Activated CD4-positive, alpha-beta T cell treated with anti-CD3 and anti-CD28 coated beads, Interleukin-2, amount 10 ng/mL, durations not matched to agents 24 days and 14 days (primary cell): ENCODE measurements at places on chromosomes 2 and 18. TPM values are rescaled to one million over a fixed set of nuclear protein-coding genes. Genes with fewer than 3 reads are reported as not detected.

SIX3 gene
- not detected in 2 replicates for total RNA-seq

DNA sequence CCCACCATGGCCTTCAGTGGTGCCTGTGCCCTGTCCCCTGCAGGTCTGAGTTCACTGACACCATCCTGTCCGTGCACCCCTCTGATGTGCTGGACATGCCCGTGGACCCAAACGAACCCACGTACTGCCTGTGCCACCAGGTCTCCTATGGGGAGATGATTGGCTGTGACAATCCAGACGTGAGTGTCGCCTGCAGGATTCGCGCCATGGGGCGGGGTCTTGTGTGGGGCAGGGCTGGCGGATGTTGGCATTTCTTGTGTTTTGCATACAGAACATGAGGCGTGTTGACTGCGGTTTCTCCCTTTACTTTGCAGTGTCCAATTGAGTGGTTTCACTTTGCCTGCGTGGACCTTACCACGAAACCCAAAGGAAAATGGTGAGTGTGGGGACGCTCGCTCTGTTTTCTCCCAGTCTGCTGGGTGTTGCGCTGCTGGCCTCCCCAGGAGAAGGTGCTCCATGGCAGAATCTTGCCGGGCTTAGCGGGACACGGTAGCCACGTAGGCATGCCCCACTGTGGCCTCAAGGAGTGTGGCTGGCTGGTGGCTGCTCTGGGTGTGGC, 11.5 kb upstream of the D2HGDH start:
- DNase-seq, result peak; percentile 51

DNA sequence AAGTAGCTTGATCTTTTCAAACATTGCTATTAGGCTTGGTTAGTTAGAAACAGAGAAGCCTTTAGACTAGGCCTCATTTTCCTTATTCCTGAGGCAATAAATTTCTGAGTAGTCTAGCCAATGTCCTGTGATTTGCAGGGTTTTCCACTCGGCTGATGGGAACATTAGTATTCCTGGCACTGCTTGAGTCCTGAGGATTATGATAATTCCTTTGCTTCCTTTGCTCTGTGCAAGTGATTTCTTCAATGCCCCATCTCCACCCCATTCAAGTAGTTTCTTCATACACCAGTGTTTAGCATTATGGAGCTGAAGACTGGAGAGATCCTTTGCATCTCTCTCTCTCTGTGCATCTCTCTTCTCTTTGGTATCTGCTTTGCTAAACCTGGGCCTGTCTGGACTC, 14.3 kb upstream of the SLC4A10 start:
- DNase-seq, result no peak

DNA sequence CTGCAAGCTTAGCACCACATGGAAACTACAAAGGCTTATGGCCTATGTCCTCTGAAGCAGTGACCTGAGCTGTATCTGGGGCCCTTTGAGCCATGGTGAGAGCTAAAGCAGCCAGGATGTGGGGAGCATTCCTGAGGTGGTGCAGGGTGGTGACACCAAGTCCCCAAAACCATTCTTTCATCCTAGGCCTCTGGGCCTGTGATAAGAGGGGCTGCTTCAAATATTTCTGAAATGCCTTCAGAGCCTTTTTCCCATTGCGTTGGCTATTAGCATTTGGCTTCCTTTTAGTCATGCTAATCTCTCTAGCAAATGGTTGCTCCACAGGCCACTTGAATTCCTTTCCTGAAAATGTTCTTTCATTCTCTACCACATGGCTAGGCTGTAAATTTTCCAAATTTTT, 13.4 kb downstream of the CCDC150 start:
- no peak for DNase-seq

DNA sequence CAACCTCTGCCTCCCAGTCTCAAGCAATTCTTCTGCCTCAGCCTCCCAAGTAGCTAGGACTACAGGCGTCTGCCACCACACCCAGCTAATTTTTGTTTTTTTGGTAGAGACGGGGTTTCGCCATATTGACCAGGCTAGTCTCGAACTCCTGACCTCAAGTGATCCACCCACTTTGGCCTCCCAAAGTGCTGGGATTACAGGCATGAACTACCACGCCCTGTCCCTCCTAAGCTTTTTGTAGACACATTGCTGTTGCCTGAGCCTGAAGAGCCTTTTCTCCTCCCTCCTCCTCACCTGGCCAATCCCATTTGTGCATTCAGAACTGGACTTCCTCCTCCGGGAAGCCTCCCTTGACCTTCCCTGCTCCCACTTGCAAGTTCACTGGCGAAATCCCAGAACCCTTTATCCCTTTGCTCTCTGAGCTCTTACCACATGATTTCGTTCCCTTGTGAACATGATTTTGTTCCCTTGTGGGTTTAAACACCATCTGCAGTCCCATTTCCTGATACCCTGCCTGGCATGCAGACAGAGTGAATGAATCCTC, 2.6 kb downstream of the C2orf72 start:
- DNase-seq, result no peak

- DNase-seq, result no peak
Observed at GRCh38 chr2:3940661-3941060, 237.3 kb downstream of the DCDC2C start.

DNA sequence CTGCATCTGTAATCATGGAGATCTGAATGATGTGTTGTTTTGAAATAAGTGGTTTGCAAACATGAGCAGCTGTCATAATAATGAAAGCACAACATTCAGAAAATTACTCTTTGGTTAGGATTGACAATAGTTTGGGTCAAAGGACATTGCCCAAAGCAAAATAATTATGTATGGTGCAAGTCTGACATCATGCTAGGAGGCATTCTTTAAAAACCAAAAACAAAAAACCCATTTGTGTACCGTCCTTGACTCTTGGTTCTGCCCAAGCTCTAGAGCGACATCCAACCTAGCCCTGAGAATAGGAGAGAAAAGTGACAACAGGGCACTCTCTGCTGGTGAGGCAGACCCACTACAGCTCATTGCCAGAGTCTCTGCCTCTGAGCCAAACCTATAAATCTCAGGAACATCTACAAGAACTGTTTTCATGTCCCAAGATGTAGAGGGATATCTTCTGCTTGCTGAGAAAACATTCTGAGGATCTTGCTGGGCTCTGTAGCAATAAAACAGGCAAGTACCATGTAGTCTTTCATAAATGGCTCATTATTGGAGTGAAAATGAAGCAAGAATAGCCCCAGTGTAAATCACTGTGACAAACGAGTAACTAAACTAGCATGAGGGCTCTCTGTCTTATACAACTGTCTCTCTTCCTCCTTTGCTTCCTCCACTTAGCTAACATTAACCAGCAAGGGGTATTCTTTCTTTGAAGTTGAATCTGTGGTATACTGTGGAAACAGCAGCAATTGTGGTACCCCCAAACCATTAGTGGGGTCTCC, 266.8 kb upstream of the CXCR4 start:
- peak; percentile 87 for DNase-seq

GRCh38 chr2:1811258-1811970, 67.1 kb upstream of the PXDN start:
- DNase-seq, result no peak

CRYBA2 gene
- total RNA-seq, result not detected in 2 replicates

MARCHF4 gene
- not detected in 2 replicates for total RNA-seq

TSPYL6 gene
- total RNA-seq, result not detected in 2 replicates

DNA sequence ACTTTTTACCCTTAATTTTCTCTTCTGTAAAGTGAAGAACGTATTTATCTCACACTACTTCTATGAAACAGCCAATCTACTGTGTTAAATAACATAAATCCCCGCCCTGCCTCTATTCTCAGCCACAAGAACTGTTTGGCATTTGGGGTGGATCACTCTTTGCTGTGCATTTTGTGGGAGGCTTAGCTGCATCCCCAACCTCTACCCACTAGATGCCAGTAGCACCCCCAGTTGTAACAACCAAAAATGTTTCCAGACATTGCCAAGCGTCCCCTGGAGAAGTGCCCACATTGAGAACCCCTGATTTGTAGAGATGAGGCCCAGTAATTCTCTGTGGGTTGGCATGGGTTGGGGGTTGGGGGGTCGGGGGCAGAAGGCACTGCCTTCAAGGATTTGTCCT, 94.7 kb upstream of the BOD1L2 start:
- DNase-seq, result no peak

GRCh38 chr18:3037423-3037915, 24.5 kb upstream of the LPIN2 start:
- DNase-seq, result peak; percentile 82

GALNT13 gene
- total RNA-seq, result 0.19 TPM in 1 of 2 replicates, not detected in the other

DNA sequence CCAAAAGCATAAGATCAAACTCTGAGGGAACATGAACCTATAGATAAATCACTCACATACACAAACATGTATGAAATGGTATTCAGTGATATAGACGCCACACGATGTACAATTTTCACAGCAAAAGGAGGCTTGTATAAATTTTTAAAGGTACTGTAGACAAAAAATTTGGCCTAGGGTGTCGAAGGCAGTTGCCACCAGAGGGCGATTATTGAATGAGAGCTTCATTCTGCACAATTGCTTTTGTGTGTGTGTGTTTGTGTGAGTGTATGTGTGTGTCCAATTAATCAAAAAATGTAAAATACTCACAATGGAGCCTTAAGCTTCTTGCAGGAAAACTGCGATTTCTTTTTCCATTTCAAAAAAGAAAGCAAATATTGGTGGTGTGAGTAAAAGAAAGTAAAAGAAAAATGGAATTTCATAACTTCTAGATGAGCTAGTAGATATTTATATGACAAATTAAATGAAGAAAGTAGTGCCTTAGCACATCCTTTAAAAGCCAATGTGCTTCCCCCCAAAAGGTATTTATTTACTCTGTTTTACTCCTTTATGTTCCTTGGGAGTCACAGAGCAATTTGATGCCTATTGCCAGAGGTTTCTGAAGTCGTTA, 800.1 kb downstream of the SATB2 start:
- no peak for DNase-seq

GRCh38 chr18:74142252-74142651, 5.4 kb downstream of the FBXO15 start:
- DNase-seq, result no peak

- no peak for DNase-seq
Observed at GRCh38 chr2:152544638-152545037, 172.6 kb downstream of the PRPF40A start.

IL1R1 gene
- total RNA-seq, result 1.7 and 2.2 TPM in 2 replicates

IL36B gene
- not detected in 2 replicates for total RNA-seq
